ENCODE measurements at places on chromosomes 16 and 17.

GRCh38 chr16:50688083-50688482 lies 5.3 kb upstream of the NOD2 start:
- DNase-seq: no peak

GRCh38 chr16:19185510-19185851 lies 17.4 kb downstream of the SYT17 start:
- no peak for DNase-seq

GRCh38 chr16:58201163-58201562 lies 3.3 kb upstream of the CSNK2A2 start:
- no peak for DNase-seq

- DNase-seq: no peak
Observed at GRCh38 chr17:79399610-79400144, 211.2 kb downstream of the RBFOX3 start.

DNA sequence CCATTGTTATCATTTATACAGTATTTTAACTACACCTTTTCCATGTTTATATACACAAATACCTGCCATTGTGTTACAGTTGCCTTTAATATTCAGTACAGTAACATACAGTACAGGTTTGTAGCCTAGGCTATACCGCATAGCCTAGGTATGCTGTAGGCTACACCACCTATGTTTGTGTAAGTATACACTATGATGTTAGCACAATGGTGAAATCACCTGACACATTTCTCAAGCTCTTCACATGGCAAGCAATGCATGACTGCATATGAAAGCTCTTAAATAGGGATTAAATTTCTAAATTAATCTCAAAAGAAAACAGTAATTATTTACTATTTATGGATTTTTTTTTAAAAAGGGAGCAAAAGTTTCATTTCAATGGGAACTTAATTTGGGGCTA lies 12.0 kb downstream of the LRRC37B start:
- no peak for DNase-seq

- no peak for DNase-seq
Observed at GRCh38 chr16:55433535-55433934, 45.5 kb upstream of the MMP2 start.

- DNase-seq: no peak
Observed at GRCh38 chr16:16871196-16871595, 492.3 kb downstream of the NPIPA7 start.
